ENCODE measurements at places on chromosomes 16 and 17. TPM values are rescaled to one million over a fixed set of nuclear protein-coding genes. Genes with fewer than 3 reads are reported as not detected.

The TMEM235 gene
- not detected for total RNA-seq

The VMO1 gene
- total RNA-seq = 0.70 TPM

The KRT13 gene
- total RNA-seq = not detected

- no peak overlapping the region for H3K27ac ChIP-seq
- H3K27me3 ChIP-seq = no peaks in the 10 kb centered on the region
- no peak for DNase-seq
- H3K36me3 ChIP-seq = peaks cover 93% of the 10 kb centered on the region
- peaks cover 95% of the 10 kb centered on the region for H3K4me1 ChIP-seq
Measured at GRCh38 chr17:1004769-1005295, 7.9 kb downstream of the TIMM22 start.

- no peak overlapping the region for H3K4me3 ChIP-seq
- no peaks in the 10 kb centered on the region for H3K36me3 ChIP-seq
- no peaks in the 10 kb centered on the region for H3K4me1 ChIP-seq
- no peak overlapping the region for H3K27ac ChIP-seq
- H3K27me3 ChIP-seq = peaks cover 99% of the 10 kb centered on the region
- peak; percentile 74 for DNase-seq
Measured at GRCh38 chr17:79391376-79392233, 219.2 kb downstream of the RBFOX3 start.

DNA sequence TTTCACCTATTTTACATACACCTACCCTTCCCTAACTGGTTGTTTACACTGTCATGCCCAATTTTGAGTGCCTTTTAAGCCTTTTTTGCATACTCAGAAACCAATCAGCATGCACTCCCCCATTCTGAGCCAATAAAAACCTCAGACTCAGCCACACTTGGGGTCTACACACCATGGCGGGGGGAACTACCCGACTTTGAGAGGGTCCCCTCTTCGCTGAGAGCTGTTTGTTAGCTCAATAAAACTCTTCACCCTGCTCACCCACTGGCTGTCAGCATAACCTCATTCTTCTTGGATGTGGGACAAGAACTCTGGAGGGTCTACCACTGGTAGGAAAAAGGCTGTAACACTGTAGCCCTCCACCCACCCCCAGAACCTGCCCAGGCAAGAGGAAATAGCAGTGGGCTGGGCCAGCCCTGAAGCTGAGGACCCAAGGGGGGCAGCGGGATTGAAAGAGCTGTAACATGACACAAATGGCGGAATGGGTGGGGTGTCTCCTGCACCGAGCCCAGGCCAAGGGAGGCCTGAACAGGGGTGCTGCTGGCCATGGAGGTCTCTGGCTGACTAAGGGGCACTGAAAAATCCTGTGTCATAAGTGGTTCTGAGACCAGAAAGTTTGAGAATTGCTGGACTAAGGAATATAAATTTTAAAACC, 3.0 kb upstream of the FLYWCH2 start:
- no peak overlapping the region for H3K4me3 ChIP-seq
- H3K4me1 ChIP-seq = peaks cover 21% of the 10 kb centered on the region
- H3K27ac ChIP-seq = no peak overlapping the region
- H3K27me3 ChIP-seq = no peaks in the 10 kb centered on the region

GRCh38 chr16:5722116-5722619, 624.6 kb upstream of the EEF2KMT start:
- H3K27me3 ChIP-seq = no peaks in the 10 kb centered on the region
- no peak overlapping the region for H3K4me3 ChIP-seq
- H3K36me3 ChIP-seq = no peaks in the 10 kb centered on the region
- no peak overlapping the region for H3K27ac ChIP-seq
- no peaks in the 10 kb centered on the region for H3K4me1 ChIP-seq

DNA sequence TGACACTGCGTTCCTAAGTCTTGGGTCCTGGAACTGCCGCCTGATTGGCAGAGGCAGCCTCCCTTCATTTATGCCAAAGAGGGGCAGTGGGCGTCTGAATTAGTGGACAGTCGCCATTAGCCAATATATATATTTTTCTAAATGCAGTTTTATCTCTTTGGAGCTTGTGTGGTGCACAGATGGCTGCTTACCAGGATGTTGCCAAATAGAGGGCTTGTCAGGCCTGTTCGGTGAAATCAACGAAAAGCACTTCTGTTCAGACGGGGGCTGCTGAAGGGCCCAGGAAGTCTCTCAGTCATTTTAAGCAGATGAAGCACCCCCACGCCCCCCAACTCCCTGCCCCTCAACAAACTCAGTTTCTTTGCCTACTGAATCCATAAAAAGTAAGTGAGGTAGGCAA, 66.0 kb downstream of the RAP1GAP2 start:
- no peak for DNase-seq
- no peak overlapping the region for H3K4me3 ChIP-seq
- H3K27me3 ChIP-seq = no peaks in the 10 kb centered on the region
- peaks cover 2% of the 10 kb centered on the region for H3K4me1 ChIP-seq

GRCh38 chr16:67278773-67279295, 498 bp upstream of the PLEKHG4 start:
- H3K36me3 ChIP-seq = no peaks in the 10 kb centered on the region
- no peaks in the 10 kb centered on the region for H3K27me3 ChIP-seq
- peak overlapping the region; percentile 56 for H3K4me3 ChIP-seq
- H3K4me1 ChIP-seq = peaks cover 7% of the 10 kb centered on the region
- DNase-seq = no peak
- peak overlapping the region; percentile 27 for H3K27ac ChIP-seq

GRCh38 chr16:49959552-49960277, 65.3 kb upstream of the CNEP1R1 start:
- no peaks in the 10 kb centered on the region for H3K36me3 ChIP-seq
- H3K4me3 ChIP-seq = no peak overlapping the region
- no peaks in the 10 kb centered on the region for H3K4me1 ChIP-seq
